Mesothelial cell of epicardium (in vitro differentiated cells): ENCODE measurements at places on chromosomes 11 and 22. TPM values are rescaled to one million over a fixed set of nuclear protein-coding genes. Genes with fewer than 3 reads are reported as not detected.

Gene RASGRP2
- 1.4 to 2.0 TPM (median 1.8 TPM) in 3 replicates for total RNA-seq

Gene NRGN
- total RNA-seq: 2.7 to 2.9 TPM (median 2.7 TPM) in 3 replicates

Gene H19
- total RNA-seq: 13,899 to 14,658 TPM (median 14,601 TPM) in 3 replicates

Gene LRRC74B
- 0.18 TPM in 1 of 3 replicates, not detected in the others for total RNA-seq

Gene OVOL1
- 3.9 to 4.7 TPM (median 4.3 TPM) in 3 replicates for total RNA-seq

Gene DMC1
- 2.8 to 4.8 TPM (median 4.2 TPM) in 3 replicates for total RNA-seq

Gene PLA2G3
- 0.11 to 0.29 TPM (median 0.20 TPM) in 3 replicates for total RNA-seq

Gene CHCHD10
- total RNA-seq: 56.6 to 61.9 TPM (median 61.8 TPM) in 3 replicates

Gene OR52B4
- not detected in 3 replicates for total RNA-seq

Gene FGF3
- total RNA-seq: not detected in 3 replicates

Gene CXCR5
- total RNA-seq: not detected in 3 replicates

Gene CCDC88B
- total RNA-seq: 10.1 to 12.0 TPM (median 11.5 TPM) in 3 replicates

Gene HSCB
- 15.0 to 18.7 TPM (median 15.7 TPM) in 3 replicates for total RNA-seq
